ENCODE measurements at places on chromosomes 7 and 10.

GRCh38 chr7:69659983-69660382, 61.7 kb downstream of the AUTS2 start:
- no peak for DNase-seq

DNA sequence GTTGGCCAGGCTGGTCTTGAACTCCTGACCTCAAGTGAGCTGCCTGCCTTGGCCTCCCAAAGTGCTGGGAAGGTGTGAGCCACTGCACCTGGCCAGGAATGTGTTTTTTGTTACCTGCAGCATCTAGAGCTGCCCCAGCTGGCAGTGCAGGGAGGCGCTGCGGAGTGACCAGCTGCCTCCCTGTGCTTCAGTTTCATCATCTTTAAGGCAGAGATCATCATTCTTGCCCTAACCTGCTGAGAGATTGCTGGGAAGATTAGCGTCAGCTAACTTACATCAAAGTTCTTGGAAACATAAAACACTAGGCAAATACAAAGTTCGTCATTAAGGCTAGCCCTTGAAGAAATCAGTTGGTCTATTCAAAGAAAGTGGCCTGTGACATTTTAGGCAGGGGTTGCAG, 2.3 kb downstream of the ZNF282 start:
- no peak for DNase-seq

DNA sequence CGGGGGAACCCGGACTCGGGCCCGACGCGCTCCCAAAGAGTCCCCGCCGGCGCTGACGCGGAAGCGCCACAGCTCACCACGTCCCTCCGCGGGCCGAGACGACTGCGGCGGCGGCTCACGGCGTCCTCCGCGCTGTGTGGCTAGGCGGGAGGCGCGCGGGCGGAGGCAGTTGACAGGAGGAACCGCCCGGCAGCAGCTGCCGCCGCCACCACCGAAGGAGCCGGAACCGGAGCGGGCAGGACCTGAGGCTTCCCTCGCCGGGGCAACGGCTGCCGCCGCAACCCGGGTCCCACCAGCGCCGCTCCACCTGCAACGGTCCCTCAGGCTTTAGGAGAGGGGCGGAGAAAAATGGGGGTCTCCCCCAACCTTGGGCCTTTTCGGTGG, 334 bp downstream of the ZNF800 start:
- peak; percentile 59 for DNase-seq

- no peak for DNase-seq
These were observed 2.9 kb downstream of the CTBP2 start for GRCh38 chr10:125157505-125157904.

DNA sequence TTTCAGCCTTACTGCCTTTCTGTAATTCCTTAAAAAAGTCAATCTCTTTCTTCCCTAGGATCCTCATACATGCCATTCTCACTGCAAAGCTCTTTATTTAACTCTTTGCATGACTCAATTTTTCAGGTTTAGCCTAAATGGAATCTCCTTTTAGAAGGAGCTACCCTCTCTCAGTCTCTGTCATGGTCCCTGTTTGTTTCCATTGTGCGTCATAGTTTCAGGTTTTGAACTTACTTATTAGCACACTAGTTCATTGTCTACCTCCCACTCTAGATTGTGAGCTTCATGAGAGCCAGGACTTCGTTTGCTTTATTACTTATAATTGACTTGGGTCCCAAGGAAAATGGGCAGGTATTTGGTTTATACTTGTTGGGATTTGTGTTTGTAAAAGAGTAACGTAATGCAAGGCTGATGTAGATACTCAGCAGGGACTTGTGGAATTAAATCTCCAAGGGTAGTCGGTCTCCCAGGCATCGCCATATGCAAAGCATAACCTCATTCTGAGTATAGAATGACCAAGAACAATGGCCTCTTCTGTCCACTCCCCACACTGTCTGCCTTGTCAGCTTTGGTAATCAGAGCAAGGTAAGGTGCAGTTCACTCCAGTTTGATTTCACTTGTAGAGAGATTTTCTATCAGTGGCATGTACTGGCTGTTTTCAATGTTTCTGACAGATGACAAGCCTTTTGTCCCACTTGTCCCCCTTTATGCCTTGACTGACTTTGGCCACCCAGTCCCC, 252.0 kb downstream of the SORCS3 start:
- no peak for DNase-seq
